Stimulated activated CD8-positive, alpha-beta memory T cell treated with anti-CD3 and anti-CD28 coated beads, Interleukin-7, amount 100 ng/mL, for 1 hour (primary cell): ENCODE measurements at places on chromosomes 12 and 14.

GRCh38 chr14:58060077-58060476 is 91.9 kb downstream of the ARMH4 start:
- no peak for DNase-seq

DNA sequence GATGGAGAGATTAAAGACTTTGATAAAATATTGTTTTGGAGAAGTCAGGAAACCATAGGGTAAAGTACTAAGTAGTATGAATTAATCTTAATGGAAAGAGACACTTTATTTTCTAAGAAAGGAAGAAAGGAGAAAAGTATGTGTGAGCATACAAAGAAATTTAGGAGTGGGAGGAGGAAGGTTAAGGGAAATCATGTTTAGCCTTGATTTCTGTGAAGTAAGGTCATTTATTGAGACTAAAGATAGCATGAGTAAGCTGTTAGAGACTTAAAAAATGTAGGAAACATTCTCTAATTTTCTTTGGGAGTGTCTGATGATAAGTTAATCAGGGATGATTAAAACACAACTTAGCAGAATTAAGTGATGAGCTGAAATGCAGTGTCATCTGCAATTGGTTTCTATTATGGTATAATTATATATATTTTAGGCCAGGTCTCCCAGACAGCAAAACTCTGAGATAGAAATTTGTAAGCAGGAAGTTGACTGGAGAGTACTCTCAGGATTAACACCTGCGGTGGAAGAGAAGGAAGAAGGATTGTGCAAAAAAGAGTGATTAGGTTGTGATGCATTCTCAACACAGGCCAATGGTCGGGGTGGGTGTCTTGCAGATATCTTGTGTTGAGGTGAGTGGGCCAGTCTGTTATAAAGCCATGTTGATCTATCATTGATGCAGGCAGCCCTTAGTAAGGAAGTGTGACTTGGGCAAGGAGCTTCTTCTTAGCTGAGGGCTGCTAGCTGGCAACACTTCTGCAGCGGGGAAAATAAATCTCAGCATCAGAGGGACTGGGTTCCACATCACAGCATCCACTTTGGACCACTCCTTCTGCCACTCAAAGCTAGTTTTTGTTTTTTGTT is 256.2 kb downstream of the AEBP2 start:
- DNase-seq, result no peak

- no peak for DNase-seq
These were observed 296.2 kb downstream of the C12orf75 start for GRCh38 chr12:105626653-105627052.

DNA sequence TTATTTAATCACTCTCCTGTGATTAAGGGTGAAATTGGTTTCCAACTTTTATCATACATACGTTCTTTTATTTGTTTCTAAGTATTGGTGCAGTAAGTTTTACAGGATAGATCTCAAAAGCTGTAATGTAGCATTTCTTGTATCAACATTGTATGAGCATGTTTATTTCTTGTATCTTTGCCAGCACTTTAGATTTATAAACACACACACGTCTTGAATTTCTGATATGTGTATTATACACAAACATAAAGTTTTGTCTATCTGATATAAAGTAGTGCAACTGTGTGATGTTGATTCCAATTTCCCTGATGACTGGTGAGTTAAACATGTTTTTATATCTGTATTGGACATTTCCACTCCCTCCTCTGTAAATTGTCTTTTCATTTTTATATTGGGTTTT is 134.7 kb downstream of the NOVA1 start:
- no peak for DNase-seq

DNA sequence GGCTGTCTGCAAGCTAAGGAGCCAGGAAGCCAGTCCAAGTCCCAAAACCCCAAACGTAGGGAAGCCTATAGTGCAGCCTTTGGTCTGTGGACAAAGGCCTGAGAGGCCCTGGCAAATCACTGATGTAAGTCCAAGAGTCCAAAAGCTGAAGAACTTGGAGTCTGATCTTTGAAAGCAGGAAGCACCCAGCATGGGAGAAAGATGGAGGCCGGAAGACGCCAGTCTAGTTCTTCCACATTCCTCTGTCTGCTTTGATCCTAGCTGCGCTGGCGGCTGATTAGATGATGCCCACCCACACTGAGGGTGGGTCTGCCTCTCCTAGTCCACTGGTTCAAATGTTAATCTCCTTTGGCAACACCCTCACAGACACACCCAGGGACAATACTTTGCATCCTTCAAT is 58.5 kb downstream of the CAPS2 start:
- no peak for DNase-seq

DNA sequence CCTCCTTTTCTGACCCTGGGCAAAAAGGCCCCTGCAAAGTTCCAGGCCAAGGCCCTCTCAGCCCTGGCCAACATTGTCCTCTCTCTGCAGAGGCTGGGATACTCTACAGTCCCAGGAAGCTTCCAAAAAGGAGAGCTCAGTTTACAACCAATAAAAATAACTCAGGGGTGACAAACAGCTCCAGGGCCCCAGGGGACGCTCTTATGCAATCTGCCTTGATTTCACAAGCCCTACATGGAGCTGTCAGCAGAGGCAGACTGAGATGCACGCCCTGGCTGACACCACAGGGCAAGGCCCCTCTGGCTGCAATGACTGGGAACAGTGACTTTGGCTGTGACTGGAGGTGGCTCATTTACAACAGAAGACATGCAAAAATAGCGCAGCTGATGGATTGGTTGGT is 129.0 kb upstream of the MED13L start:
- no peak for DNase-seq

GRCh38 chr12:119180380-119181040 is 1.8 kb downstream of the HSPB8 start:
- no peak for DNase-seq

DNA sequence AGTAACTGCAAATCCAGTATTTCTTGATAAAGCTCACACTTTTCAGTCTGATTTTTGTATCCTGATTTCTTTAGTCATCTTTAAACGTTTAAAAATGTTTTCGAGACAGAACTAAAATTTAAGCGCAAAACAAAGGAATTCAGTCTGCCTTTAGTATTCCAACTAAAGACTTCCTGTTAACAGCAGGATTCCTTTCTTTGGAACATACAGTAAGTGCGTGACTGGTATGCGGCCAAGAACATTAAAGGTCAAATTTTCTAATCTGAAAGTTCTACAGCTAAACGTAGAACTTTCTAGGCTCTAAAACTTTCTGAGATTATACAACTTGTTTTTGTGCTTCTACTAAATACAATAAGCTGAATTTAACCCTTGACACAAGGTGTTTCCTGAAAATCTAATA is 9.9 kb downstream of the SAV1 start:
- no peak for DNase-seq

- DNase-seq, result no peak
These were observed 37.6 kb upstream of the PRMT8 start for GRCh38 chr12:3453206-3453989.

DNA sequence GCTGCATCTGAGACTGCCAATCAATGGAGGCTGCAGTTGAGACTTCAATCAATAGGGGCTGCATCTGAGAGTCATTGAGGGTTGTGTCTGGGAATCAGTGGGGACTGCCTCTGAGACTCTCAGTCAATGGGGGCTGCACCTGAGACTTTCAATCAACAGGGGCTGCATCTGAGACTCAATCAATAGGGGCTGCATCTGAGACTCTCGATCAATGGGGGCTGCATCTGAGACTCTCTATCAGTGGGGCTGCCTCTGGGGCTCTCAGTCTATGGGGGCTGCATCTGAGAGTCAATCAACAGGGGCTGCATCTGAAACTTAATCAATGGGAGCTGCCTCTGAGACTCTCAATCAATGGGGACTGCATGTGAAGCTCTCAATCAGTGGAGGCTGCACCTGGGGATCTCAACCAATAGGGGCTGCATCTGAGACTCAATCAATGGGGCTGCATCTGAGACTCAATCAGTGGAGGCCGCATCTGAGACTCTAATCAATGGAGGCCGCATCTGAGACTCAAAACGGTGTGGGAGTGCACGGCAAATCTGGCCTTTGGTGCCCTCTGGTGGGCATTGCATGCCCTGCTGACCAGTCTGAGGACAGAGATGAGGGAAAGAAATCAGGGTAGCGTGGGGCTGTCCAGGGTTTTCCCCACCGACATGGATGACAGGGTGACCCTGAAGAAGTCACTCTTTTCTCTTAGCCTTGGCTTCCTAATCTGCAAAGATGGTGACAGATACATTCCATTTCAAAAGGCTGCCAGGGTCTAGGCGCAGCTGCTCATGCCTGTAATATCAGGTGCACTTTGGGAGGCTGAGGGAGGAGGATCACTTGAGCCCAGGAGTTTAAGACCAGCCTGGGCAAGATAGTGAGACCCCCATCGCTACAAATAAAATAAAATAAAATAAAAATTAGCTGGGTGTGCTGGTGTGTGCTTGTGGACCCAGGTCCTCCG is 41.3 kb upstream of the EIF5 start:
- DNase-seq, result peak; percentile 55

- DNase-seq, result no peak
These were observed 129.4 kb downstream of the SMOC1 start for GRCh38 chr14:70008284-70009262.

DNA sequence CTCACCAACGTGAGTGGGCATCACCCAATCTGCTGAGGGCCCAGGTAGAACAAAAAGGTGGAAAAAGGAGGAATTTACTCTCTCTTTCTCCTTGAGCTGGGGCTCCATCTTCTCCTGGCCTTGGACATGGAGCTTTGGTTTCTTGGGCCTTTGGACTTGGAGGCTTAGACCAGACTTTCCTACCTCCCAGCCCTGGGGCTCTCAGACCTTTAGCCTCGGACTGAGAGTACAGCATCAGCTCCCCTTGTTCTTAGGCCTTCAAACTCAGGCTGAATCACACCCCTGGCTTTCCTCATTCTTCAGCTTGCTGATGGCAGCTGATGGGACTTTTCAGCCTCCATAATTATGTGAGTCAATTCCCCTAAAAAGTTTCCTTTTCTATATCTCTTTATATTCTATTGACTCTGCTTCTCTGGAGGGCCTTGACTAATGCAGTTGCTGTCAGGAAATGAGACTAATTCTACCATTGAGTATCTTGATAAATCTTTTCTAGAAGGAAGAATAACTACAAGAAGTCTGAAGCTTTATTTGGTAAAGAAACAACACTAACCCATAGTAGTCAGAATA is 15.9 kb upstream of the CLEC4E start:
- DNase-seq, result no peak

- DNase-seq, result no peak
These were observed 225.5 kb downstream of the EPS8 start for GRCh38 chr12:15563663-15564062.

DNA sequence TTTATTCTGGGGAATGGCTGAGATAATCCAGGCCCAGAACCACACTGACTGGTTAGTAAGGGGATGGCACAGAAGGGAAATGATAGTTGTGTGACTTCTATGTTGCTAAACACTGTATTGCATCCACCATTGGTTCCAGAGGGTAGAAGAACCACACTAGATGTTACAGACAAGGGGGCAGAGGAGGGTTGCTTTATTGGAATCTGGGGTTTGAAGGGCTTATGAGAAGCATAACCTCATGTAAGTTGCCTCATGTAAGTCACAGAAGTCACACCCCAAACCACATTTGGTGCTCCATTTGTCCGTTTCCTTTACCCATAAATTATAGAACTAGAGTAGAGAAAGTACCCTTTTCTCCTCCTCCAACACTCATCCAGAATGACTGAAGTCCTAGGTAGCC is 5.5 kb upstream of the PSMA6 start:
- DNase-seq, result no peak
